ENCODE measurements at places on chromosomes 3 and 15.

DNA sequence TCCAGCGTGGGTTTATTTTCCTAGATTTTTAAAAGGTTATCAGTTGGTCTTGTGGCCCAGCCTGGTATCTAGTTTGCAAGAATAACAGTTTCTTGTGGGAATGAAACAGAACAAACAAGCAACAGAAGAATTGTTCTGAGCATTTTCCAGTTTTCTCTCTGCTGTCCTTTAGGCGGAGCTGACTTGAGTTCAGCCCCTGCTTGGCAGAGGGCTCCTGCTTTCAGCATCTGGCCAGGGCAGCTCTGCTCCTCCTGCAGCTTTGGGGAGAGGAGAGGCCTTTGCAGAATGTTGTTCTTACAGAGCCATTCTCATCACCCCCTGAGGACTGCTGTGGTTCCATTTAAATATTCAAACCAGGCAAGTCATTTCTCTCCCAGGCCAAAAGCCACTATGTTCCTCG is 117.7 kb downstream of the ALDH1A2 start:
- DNase-seq: no peak

DNA sequence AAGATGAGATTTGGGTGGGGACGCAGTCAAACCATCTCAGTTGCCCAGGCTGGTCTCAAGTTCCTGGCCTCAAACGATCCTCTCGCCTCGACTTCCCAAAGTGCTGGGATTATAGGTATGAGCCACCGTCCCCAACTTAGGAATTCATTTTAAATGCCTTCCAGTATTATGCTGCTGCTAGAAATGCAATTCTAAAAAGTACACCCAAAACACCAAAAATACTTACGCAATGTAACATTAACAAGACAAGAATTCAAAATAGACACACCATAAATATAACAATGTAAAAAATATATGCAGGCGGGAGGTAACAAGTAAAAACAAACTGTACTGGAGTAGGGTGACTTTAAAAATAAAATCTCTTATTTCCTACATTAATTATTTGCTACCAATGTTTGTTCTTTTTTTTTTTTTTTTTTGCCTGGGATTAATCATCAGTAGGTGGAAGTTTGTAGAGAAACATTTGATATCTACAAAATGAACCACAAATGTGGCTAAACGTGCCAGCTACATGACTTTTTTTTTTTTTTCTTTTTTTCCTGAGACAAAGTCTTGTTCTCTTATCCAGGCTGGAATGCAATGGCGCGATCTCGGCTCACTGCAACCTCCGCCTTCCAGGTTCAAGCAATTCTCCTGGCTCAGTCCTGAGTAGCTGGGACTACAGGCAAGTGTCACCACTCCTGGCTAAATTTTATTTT is 56.8 kb downstream of the SETMAR start:
- DNase-seq: no peak

DNA sequence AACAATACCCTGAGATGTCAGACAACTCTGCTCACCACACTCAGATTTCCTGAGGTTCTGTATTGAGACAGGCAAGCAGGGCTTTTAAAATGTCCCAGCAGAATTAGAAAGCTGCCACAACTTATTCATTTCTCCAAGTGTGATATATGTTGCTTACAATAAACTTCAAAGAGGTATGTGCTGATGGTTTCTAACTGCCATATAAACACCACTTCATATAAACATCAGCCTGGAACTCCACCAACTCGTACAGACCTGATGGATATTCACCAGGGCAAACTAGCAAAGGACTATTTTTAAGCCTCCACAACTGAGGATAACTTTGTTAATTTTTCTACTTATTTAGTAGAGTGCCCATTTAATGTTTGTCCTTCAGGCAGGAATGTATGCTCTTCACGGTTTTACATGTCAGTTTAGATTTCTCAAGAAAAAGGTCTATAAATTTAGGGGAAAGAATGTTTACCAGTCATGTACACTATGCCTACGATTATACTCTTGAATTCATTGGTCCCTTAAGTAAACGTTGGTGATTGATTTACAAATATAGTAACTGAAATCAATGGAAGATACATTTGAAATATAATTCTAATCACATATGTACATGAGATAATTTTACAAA is 109.6 kb upstream of the ABI3BP start:
- no peak for DNase-seq

DNA sequence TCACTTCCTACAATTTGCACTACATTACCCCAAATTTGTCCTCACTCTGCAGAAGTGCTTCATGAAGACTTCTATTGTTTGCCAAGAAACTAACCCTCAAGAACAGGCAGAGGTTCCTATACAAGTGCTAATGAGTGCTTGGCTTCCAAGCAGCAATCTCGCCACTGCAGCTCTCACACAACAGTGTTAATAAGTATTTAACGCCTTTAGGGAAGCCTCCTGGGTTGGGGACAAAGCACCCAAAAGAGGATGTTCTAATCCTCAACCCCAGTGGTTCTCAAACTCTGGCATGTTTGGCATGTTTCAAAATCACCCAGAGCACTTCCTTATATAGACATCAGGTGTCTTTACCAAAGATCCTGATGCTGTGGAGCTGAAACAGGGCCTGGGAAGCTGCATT is 64.6 kb downstream of the ZIC4 start:
- DNase-seq: no peak

- no peak for DNase-seq
Measured at GRCh38 chr3:11306817-11307589, 34.8 kb downstream of the ATG7 start.

DNA sequence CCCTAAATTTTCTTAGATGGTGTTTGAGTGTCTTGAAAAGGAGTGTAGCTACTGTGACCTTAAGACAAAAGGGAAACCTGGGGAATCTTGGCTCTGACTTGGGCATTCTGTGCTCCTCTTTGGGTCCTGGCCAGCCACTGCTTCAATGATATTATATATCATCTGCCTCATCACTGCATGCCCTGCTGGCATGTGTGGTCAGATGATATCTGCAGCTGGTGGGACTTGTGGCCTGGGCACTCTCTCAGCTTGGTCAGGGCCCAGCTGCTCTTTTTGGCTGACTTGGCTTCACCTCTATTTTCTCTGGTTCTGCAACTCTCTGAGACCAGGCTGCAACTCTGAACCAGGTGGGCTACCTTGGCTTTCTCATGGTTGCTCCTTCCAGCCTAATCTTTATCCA is 446.1 kb upstream of the RARB start:
- DNase-seq: no peak

DNA sequence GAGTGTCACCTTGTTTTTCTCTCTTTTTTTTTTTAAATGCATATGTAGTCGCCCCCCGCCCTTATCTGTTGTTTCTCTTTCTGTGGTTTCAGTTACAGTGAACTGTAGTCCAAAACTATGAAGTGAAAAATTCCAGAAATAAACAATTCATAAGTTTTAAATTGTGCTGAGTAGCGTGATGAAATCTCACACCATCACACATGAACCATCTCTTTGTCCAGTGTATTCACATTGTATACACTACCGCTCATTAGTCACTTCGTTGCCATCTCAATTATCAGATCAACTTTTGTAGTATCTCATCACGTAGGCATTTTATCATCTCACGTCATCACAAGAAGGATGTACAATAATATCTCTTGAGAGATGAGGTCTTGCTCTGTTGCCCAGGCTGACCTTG is 62.5 kb upstream of the MLF1 start:
- DNase-seq: no peak

- no peak for DNase-seq
Measured at GRCh38 chr15:52537459-52537858, 8.8 kb upstream of the MYO5A start.

DNA sequence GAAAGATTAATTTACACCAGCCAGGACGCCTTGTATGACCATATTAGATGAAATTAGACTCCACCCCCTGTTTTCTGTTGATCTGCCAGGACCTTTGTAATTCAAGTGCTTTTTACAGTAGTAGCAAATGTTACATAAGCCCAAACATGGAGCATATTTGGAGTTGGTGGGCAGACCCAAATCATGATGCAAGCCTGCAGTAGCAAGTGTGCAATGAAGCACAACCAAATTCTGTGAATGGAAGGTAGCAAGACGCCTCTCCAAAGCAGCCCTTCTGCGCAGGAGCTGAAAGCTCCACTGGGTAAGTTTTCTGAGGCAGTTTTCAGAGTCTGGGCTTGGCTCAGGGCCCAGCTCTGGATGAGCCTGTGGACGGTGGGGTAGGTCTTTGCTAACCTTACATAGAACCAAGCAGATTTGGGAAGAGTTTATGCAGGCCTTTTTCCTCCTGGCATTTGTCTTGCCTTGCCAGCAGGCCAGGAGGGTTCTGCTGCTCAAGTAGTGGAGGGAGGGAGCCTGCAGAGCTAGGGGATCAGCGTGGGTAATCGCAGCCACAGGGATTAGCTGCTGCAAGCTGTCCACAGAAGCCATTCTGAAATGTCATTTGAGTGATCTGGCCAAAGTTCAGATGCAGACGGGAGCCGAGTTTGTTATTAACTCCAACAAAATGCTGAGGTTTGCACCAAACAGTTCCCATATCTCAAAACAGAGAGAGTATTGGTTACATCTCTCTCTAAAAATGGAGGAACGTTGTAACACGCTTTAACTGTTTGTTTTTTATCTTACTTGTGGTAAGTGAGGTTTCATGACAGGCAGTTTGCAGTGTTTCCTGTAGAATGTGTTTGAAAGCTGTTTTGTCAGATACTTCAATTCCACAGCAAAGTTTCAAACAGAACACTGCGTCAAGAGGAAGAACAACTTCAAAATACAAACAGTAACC is 55.4 kb downstream of the PSMD6 start:
- DNase-seq: no peak

DNA sequence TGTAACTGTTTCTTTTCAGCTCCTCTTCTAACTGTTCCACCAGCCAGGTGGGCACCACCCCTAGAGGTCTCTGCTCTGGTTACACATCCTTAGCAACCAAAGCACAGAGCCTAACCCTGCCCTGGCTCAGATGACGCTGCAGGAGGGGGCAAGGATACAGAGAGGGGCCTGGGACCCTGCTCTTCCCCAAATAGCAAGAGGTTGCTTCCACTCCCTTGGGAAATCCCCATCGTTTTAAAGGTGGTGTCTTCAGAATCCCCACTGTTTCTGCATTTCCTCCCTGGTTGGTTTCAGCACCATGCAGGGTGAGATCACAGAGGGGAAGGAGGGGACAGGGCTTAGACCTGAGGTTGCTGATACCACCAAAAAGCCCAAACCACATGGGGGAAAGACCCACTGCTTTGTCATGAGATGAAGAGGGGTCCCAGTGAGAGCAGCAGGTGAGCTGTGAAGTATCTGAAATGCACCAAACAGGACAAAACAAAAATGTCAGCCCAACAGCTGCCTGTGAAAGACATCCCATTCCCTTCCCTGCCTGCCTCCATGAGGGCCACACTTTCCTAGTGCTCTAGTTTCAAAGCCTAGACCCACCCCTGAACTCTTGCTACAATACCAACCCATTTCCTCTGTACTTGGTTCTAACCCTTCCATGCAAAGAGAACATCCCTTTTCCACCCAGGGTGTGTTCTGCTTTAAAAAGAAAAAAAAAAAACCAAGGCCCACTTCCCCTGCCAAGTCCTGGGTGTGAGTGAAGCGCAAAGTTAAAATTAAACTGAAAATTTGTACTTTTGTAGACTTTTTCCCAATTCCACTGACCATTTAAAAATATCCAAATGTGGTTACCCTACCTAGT is 29.0 kb downstream of the ANP32A start:
- DNase-seq: no peak

DNA sequence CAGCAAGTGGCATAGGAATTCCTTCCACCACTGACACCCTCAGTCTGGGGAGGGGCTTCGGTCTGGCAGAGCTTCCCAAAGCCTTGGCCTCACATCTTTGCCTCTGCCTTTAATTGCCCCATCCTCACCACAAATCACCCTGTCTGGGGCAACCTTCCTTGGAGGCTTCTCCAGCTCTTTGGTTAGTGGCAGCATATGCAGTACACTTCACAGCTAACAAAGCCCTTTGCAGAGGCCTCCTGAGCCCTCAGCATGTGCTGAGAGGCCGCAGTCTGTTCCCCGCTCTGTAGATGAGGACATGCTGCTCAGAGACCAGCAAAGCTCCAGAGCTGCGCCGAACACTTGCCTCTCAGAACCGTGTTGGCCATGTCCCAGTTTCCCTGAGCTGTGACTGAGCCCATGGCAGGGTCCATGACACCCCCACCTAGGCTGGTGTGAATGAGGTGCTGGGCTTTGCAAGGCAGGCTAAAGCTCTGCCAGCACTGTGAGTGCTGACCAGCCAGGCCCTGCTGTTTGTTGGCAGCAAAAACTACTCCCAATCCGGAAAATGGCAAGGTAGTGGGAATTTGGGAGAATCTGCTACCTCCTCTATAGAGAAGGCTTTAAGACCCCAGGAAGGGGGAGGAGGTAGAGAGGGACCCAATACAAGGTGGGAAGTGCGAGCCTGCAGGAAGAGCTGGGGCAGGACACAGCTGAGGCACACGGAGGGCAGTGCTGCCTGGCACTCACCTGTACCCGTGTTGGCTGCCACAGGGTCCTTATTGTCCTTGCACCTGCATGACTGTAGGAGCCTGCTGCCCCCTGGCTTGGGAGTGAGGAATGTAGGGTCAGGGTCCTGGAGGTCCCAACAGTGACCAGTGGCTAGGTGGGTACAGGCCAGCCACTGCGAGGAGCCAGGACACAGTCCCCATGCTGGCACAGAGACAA is 8.4 kb upstream of the KLF15 start:
- DNase-seq: no peak

DNA sequence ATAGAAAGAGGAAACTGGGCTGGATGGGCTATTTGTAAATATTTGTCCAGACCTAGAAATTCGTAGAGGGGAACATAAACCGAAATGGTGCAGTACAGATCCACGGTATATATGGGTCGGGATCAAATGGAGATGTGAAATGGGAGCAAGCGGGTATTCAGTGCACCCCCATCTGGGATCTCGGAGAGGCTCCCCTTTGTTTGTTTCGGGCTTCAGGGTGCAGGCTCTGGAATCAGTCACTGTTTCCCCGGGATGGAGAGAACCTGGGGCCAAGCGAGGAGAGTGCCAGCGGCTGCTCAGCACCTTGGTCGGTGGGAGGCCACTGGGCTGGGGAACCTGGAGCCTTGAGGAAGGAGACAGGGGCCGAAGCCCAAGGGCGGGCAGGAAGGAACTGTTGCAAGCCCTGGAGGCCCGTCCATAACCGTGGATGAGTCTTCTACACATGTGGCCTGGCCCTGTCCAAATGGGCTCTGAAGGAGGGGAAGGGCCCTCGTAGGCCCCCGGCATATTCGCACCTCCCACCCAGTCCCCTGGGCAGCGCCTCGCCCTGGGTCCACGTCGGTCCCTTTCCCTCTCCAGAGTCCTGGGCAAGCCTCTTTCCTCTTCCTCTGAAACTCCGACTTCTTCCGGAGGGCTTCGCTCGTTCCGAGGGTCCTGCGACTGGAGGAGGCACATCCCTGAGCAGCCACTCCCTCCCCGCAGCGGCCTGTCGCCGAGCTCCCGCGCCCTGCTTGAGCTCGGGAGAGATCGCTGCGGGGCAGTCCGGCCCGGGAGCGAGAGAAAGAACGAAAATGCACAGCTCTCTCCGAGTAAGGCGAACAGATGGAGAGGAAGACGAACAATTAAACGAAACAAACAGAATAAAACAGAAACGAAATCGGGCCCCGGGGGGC is 3.0 kb downstream of the ISL2 start:
- DNase-seq: no peak
